Activated CD8-positive, alpha-beta T cell treated with anti-CD3 and anti-CD28 coated beads, Interleukin-2, amount 10 ng/mL, durations not matched to agents 7 days and 5 days (primary cell): ENCODE measurements at places on chromosomes 1 and 21. TPM values are rescaled to one million over a fixed set of nuclear protein-coding genes. Genes with fewer than 3 reads are reported as not detected.
A peak's percentile ranks its signal among the peaks of the same experiment; 100 is the strongest.

The SPATA46 gene
- not detected for total RNA-seq

The HENMT1 gene
- 38.7 TPM for total RNA-seq

The ACKR1 gene
- total RNA-seq = not detected

DNA sequence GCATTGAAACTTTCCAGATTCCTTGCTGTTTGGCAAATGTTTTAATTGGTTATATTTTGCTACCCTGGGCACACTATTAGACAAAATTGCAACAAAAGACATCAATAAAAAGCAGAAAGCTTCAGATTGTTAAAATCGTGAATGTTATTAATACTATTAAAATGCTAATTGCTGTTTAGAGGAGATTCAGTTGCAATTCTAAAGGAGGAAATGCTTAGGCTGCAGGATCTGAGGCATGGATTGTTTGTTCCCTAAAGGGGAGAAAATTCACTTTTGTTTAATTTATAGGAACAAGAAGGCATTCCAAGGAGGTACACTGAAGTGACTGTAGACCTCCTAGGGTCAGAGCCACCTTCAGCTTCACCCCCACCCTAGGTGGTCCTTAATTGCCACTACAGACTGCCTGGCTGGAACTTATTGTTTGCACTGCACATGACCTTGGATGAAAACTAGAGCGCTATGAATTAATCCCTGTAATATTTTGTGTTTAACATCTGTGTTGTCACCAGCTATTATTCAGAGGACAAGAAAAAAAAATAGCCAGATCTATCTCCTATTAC, 1266.9 kb upstream of the ADGRL2 start:
- no peak for DNase-seq

DNA sequence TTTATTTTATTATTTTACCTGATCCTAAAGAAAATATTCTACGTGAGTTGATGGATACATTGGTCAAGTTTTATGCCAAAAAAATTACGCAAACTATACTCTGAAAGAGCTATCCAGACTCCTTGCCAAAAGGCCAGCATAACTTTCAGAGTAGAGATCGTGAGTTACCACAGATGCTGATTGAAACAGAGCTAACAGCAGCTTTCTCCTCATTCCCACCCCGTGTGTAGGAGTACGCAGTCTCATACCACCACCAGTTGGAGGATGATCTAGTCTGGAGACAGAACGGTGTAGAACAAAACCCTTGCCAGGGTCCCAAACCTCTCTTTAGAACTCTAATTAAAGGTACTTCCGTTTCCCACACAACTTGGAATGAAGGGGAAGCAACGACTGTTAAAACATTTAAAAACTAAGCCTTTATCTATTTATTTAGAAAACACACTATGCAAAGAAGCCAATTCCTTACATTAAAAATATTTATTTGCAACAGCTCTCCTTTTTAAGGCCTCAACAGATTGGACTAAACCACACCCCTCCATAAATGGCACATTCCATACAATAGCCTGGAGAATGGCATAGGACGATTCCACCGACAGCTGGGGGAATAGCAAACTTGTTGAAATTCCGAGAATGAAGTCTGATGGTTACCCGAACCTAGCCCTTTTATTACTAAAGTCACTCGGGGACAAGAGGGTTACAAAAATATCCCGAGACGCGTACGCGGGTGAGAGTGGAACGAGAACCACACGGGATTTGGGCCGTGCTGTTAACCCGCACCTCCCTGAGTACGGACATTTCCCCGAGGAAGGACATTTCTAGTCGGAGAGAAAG, 1.4 kb downstream of the NUCKS1 start:
- peak; percentile 33 for DNase-seq

DNA sequence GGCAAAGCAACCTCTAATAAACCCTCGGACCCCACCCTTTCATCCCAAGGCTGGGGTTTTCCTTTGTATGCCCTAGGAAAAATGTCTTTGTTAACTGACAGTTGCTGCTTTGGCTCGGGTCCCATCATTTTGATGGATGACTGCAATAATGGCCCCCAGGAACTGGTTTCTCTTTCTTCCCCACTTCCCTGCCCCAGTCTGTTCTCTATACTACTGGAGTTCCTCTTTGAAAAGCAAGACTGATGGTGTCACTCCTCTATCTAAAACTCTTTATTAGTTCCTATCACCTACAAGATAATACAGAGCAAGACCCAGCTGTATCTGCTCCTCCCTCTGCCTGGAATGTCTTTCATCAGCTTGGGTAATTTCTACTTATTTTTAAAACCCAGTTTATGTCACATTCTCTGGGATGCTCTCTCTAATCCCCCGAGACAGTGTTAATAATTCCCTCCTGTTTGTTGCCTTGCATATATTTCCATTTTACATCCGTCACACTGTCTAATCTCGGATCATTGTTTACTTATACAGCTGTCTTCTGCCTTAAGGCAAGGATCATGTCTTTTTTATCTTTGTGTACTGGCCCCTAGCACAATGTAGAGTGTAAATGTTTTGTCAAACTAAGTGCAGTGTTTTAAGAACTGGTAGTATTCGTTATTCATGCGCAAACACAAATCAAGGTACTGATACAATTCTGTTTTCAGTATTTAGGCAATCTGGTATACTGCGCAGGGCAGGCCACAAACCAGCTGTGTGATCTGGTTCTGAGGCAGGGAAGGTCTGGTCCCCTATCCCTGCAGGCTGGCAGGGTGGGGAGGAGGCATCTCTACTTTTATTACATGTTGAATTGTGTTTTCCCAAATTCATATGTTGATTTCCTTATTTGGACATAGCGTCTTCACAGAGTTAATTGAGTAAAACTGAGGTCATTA, 16.1 kb downstream of the SLAMF1 start:
- no peak for DNase-seq

- no peak for DNase-seq
These were observed 139.4 kb downstream of the VPS13D start for GRCh38 chr1:12369258-12369657.

DNA sequence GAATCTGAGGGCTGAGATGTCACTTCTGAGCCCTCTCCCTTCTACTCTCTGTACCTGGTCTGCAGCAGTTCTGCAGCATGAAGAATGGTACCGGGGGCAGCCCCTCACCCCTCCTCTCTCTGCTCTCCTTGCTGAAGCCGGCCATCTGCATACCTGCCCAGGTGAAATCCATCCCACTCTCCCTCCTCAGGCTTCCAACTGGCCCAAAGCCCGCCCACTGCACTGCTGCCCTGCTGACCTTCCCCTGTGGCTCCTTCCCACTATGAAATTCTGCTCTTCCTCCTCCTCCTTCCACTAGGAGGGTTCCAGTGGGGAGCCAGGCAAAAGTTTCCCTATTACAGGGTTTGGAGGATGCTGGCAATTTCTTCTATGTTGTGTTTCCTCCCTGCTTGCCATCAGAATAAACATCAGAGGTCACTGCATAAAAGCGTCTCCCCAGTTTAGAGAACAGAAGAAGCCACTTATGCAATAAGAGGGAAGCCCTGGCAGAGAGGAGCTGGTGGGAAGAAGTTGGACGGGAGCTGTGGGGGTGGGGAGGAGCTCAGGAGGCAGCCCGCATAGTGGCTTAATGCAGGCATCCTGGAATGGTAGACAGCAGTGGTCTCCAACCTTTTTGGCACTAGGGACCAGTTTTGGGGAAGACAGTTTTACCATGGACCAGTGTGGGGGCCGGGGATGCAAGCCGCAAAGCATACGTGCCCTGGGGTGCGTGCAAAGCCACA, 30.3 kb downstream of the TMCO4 start:
- DNase-seq = no peak
